Lung (tissue), 17 donors: ENCODE measurements at places on chromosomes 16 and 17. TPM values are rescaled to one million over a fixed set of nuclear protein-coding genes. Genes with fewer than 3 reads are reported as not detected.

- no peak for DNase-seq
- H3K4me1 ChIP-seq = peaks cover 21% of the 10 kb centered on the region
- no peaks in the 10 kb centered on the region for H3K27me3 ChIP-seq
- no peaks in the 10 kb centered on the region for H3K36me3 ChIP-seq
- H3K4me3 ChIP-seq = no peak overlapping the region
- no peak overlapping the region for H3K27ac ChIP-seq
These were observed 62.4 kb upstream of the MARCHF10 start for GRCh38 chr17:62870552-62870971.

DNA sequence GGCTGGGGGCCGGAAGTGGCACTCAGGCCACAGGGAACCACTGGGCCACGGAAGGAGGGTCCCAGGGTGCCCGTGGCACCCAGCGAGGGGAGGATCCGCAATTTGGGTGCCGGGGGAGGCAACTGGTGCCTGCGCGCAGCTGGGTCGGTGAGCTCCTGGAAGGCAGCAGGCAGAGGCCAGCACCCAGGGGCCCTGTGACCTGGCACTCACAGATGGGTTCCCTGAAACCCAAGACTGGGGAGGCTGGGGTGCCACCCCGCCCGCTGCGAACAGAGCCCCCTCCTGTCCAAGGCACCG, 663 bp downstream of the SSTR5 start:
- no peak for DNase-seq
- peaks cover 16% of the 10 kb centered on the region for H3K27me3 ChIP-seq
- H3K4me1 ChIP-seq = no peaks in the 10 kb centered on the region
- no peaks in the 10 kb centered on the region for H3K36me3 ChIP-seq
- no peak overlapping the region for H3K27ac ChIP-seq
- H3K4me3 ChIP-seq = no peak overlapping the region

- H3K27me3 ChIP-seq = no peaks in the 10 kb centered on the region
- H3K27ac ChIP-seq = no peak overlapping the region
- no peak overlapping the region for H3K4me3 ChIP-seq
These were observed 13.3 kb upstream of the CD300LD start for GRCh38 chr17:74605361-74605760.

DNA sequence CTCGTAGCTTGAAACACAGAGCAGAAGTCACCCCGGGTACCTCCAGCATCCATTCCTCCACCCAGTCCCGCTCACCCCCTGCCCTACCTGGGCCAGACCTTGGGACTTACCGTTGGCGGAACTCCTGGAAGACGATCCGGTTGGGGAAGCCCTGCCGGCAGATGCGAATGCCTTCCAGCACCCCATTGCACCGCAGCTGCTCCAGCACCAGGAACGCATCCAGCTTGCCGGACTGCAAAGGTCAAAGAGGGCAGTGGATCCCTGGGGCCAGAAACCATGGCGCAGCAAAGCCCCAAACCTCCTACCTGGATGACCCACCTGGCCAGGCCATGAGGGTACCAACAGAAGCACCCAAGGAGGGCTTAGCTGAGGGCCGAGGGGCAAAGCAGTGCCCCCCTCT, 97.9 kb downstream of the NDE1 start:
- no peak overlapping the region for H3K4me3 ChIP-seq
- no peaks in the 10 kb centered on the region for H3K36me3 ChIP-seq
- H3K4me1 ChIP-seq = no peaks in the 10 kb centered on the region

DNA sequence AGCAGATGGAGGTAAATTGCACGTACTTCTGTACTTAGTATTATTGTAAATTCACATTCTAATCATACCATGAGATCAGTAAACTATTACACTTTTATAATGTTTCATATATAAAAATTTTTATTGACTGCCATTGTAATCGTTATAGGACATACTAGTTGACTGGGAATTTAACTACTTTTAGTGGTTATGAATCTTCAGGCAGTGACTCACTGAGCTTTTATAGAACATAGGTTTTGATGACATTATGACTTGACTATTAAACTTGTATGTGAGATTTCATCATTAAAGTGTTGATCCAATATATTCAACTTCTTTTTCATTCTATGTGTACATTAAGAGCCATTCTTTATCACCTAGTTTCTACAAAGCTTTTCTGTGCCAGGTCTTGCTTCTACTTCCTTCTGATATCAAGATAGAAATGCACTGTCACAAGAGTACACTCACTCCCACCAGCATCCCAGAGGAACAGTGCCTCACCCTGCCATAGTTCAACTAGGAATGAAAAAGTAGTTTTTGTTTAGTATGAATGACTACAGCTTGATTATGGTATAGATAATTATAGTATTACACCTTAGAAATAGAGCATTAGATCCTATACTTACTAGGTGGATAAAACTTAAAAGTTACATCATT, 142.4 kb upstream of the RBL2 start:
- no peaks in the 10 kb centered on the region for H3K27me3 ChIP-seq
- H3K4me3 ChIP-seq = no peak overlapping the region
- no peaks in the 10 kb centered on the region for H3K4me1 ChIP-seq
- peaks cover 22% of the 10 kb centered on the region for H3K36me3 ChIP-seq

TMEM92 gene
- total RNA-seq = 8.0 TPM

DNA sequence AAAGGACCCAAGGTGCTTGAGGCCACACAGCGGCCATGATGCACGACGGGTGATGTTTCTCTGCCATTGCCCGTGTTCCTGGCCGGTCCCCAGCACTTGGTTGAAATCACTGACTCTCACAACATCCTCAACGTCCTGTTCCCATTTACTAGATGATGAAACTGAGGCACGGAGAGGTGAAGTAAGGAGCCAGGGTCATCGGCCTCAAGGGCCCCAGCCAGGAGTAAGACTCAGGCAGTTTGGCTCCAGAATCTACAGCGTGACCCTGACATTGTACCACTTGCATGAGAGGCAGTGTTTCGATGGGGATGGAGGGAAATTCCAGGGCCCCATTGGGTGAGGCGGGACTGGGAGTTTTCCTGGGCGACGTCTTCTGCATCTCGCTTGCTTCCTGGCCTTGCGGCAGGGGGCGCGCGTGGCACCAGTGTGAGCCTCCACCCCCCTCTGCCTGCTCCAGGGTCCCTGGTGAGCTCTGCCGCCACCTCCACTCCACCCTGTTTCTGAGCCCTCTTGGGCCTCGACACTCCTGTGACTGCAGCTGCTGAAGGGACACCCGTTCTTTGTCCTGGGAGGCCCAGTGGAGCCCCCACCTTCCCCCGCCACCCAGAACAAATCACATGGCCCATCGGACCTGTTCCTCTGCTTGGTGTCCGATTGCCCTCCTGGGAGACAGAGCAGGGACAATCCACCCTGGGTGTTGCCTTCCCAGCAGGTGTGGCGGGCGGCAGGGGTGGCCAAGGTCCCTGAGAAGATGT, 133.0 kb upstream of the GSE1 start:
- peak; percentile 52 for DNase-seq
- no peaks in the 10 kb centered on the region for H3K27me3 ChIP-seq
- no peaks in the 10 kb centered on the region for H3K36me3 ChIP-seq

DNA sequence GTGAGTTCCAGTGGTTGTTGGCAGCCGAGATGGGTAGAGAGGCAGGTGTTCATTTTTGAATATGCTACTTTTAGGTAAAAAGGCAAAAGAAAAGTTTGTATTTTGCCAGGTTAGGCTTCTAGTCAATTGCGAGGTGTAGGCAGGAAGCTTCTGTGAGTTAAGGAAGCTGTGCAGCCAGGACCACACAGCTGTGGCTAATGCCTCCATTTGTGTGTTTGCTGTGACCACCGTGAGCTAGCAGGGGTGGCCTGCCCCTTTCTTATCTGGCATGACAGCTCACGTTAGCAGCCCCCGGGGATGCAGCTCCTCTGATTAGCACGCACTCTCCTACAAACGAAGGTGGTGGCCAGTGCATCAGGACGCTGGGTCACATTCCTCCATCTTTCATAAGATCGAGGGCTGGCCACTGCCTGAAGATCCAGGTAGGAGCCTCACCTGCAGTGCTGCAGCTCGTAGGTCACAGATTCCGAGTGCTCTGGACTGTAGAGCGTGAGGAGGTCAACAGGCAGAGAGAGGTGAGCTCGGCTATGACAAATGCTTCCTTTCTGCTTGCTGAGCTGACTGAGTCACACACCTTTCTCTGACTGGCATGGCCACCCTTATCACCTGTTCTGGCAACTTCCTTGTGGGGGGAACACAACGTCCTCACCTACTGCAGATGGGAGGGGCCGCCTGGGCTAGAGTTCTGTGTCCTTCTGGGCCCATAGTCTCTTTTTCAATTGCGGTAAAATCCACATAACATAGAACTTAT, 244.4 kb downstream of the HS3ST3B1 start:
- no peaks in the 10 kb centered on the region for H3K36me3 ChIP-seq
- H3K4me3 ChIP-seq = no peak overlapping the region
- H3K27ac ChIP-seq = no peak overlapping the region
- no peaks in the 10 kb centered on the region for H3K27me3 ChIP-seq
- DNase-seq = no peak
- no peaks in the 10 kb centered on the region for H3K4me1 ChIP-seq

- peak overlapping the region; percentile 55 for H3K4me3 ChIP-seq
- no peak overlapping the region for H3K27ac ChIP-seq
- no peaks in the 10 kb centered on the region for H3K4me1 ChIP-seq
- DNase-seq = no peak
These were observed 594 bp upstream of the SLC22A31 start for GRCh38 chr16:89200850-89201411.

GRCh38 chr17:16217002-16217635, at the start of gene PIGL:
Gene PIGL (plus strand): TSS chr17:16217210. CDS start chr17:16217227, 17 bp downstream.
- no peaks in the 10 kb centered on the region for H3K27me3 ChIP-seq
- no peaks in the 10 kb centered on the region for H3K36me3 ChIP-seq
- H3K4me3 ChIP-seq = peak within 1 kb of the TSS; percentile 94
- peaks cover 3% of the 10 kb centered on the region for H3K4me1 ChIP-seq
- peak within 1 kb of the TSS; percentile 100 for H3K27ac ChIP-seq
- DNase-seq = peak; percentile 96
